ENCODE measurements at places on chromosomes 16 and 17. TPM values are rescaled to one million over a fixed set of nuclear protein-coding genes. Genes with fewer than 3 reads are reported as not detected.

BCL6B gene
- 13.9 TPM for total RNA-seq

PTGES3L gene
- total RNA-seq, result 2.6 TPM

UNC45B gene
- not detected for total RNA-seq

SNX20 gene
- 0.82 TPM for total RNA-seq

CDH8 gene
- 1.7 TPM for total RNA-seq

ADAT1 gene
- 29.3 TPM for total RNA-seq

CDK5RAP3 gene
- total RNA-seq, result 125 TPM

KRT25 gene
- total RNA-seq, result not detected

TBC1D3H gene
- not detected for total RNA-seq

TP53TG3B gene
- total RNA-seq, result not detected

B4GALNT2 gene
- not detected for total RNA-seq

ZNF19 gene
- 6.0 TPM for total RNA-seq

CDC27 gene
- 76.8 TPM for total RNA-seq

MYOCD gene
- total RNA-seq, result 3.5 TPM

MRPS34 gene
- total RNA-seq, result 53.6 TPM

MYO19 gene
- total RNA-seq, result 35.5 TPM

ACTG1 gene
- 5,681 TPM for total RNA-seq

FBXO39 gene
- total RNA-seq, result 1.4 TPM

CCL16 gene
- 0.26 TPM for total RNA-seq

ZMYND15 gene
- total RNA-seq, result 0.94 TPM

ORMDL3 gene
- 58.3 TPM for total RNA-seq
